ENCODE measurements at places on chromosomes 6 and 20.

DNA sequence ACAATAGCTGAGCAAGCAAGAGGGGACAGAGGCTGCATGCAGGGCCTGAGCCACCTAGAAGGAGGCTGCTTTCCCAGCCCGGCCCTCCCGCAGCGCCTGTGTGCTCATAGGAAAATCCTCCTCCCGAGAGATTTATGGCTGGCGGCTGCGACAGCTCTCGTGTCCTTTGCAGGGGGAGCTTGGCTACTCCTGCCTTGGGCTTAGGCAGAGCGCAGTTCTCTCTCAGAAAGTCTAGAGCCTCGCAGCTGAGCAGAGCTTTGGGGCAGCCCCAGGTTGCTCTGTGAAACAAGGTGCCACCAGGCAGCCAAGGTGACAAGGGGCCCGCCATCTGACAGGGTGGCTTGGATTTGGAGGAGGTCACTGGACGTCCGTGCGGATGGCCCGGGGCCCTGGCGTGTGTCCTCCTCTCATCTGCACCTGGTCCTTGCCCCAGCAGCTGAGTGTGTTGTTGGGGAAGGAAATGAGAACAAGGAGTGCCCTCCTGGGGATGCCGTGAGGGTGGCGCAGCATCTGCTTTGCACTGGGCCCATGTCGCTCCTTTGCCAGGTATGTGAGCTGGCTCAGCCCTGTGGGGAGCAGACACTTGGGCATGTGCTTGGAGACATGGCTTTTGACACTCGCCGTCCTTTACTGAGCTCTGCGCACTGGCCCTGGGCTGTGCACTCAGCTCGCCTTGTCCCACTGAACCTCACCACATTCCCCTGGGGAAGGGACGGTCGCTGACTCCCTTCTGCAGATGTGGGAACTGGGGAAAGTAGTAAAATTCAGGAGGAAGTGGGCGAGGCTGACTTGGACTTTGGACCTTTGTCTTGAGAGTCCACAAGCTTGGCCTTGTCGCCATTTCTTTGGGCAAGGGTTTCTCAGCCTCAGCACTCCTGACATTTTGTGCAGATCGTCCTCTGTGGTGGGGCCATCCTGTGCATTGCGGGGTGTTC is 41.9 kb downstream of the EDN3 start:
- DNase-seq, result no peak

- DNase-seq, result no peak
Observed at GRCh38 chr20:35854713-35855348, 83.0 kb downstream of the PHF20 start.

DNA sequence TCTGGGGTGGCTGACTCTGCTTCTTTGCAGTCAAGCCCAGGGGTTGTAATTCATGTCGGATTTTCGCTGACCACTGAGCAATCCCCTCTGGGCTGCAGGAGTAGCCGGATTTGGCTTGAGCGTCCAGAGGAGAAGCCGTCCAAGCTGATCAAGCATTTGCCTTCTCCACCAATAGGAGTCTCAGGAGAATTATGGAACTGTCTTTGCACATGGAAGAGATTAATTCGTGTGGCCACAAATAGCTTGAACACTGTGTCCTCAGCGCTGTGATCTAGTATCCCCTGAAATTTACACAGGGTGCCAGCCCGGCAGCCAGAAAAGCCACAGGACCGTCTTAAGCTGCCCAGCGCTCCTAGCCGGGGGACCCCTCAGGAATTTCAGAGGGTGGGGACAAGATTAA is 37.1 kb downstream of the EYA2 start:
- DNase-seq, result no peak

GRCh38 chr20:63699466-63700198 is 3.2 kb downstream of the TNFRSF6B start:
- DNase-seq, result no peak
